Activated T-cell treated with anti-CD3 and anti-CD28 coated beads, Interleukin-2, amount 50 U/mL, for 24 hours (primary cell): ENCODE measurements at places on chromosomes 3 and 15.

DNA sequence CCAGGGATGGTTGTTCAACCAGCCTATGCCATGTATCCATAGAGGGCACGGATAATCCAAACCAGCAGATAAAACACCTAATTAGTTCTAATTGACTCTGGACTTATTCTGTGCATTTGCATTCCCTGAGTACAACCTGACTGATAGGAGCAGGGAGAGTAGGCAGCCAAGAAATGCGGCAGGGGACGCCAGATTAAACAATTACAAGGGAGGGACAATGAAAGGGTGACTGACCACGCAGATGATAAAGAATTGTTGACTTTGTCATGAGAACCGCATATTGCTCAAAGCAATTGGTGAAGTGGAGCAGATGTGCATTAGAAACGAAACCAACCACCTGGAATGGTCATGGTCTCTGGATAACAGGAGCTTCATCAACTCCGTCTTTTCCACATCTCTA is 369.1 kb upstream of the FRG2C start:
- DNase-seq: no peak

- DNase-seq: no peak
Measured at GRCh38 chr3:52136513-52136912, 17.7 kb downstream of the POC1A start.

GRCh38 chr15:101099183-101099582 is 152.7 kb downstream of the CHSY1 start:
- no peak for DNase-seq

DNA sequence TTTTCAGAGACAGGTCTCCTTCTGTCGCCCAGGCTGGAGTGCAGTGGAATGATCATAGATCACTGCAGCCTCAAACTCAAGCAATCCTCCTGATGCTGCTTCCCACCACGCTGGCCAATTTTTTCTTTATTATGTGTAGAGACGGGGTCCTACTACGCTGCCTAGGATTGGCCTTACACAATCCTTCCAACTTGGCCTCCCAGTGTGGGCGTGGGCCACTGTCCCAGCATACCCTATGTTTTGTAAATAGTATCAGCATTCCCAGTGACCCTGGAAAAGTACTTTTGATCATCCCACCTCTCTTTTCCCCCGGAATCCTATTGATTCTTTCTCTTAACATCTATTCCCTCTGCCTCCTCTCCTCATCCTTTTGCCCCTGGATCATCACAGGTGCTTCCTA is 36.9 kb downstream of the SLC28A2 start:
- DNase-seq: no peak

DNA sequence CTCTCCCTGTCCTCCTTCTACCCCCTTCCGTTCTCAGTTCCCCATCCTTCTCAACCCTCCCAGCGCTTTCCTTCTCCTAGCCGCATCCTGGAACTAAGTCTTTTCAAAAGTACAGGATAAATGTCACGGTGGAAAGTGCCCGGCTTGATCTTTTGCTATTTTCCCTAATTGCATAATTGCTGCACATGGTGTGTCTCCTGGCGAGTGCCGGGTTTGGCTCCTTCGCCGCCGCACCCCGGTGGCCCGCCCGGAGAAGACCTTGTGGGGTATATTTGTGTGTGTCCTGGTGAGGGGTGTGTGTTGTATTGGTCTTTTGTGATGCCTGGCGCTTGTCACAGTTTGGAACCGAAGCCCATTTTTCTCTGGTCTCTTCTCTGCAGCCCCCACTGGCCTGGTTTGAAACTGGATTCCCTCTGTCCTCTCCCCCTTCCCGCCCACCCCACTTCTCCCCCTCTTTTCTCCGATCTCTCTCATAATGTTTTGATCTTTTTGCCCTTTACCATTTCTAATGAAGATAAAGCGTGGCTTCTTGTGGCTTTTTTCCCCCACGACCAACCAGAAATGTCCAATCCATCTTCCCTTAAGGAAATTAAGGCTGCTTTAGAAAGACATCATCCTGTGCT is 692 bp downstream of the UBE2E2 start:
- DNase-seq: peak; percentile 46

- DNase-seq: no peak
Measured at GRCh38 chr15:32871883-32872282, 154.1 kb downstream of the GREM1 start.

DNA sequence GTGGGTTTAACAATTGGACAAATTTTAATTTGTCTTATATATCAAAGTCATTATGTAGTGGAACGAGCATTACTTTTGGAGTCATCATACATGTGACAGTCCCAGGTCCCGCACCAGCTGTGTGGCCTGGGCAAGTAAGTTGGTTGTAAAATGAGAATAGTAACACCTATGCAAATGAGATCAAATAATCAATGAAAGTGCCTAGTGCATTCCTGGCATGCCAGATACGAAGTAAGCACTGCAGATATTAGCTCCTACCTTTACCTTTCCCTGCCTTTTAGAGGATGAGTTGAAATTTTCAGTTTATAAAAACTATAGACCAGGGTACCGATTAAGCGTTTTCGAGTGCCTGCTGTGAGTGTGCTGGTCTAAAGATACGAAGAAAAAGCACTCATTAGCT is 134.1 kb downstream of the LRIG1 start:
- DNase-seq: no peak

- no peak for DNase-seq
Measured at GRCh38 chr15:71091601-71092000, 23.7 kb upstream of the THSD4 start.

DNA sequence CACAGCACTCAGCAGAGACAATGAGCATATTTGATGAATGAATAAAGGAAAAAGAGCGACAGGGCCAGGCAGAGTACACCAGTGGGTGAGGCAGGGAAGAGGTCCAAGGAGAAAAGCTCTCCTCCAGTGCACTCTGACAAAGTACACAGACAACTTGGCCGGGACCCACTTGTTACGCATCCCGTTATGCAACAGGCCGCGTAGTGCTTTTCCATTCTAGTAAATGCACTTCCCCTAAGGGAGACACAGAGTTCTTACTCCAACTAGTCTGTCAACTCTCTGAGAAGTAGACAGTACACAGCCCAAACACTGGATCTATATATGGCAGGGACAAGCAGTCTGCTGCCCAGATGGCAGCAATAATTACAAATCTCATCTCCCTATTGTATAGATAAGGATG is 18.5 kb downstream of the LARP6 start:
- no peak for DNase-seq

- DNase-seq: no peak
Measured at GRCh38 chr3:54510506-54510905, 388.2 kb downstream of the CACNA2D3 start.

DNA sequence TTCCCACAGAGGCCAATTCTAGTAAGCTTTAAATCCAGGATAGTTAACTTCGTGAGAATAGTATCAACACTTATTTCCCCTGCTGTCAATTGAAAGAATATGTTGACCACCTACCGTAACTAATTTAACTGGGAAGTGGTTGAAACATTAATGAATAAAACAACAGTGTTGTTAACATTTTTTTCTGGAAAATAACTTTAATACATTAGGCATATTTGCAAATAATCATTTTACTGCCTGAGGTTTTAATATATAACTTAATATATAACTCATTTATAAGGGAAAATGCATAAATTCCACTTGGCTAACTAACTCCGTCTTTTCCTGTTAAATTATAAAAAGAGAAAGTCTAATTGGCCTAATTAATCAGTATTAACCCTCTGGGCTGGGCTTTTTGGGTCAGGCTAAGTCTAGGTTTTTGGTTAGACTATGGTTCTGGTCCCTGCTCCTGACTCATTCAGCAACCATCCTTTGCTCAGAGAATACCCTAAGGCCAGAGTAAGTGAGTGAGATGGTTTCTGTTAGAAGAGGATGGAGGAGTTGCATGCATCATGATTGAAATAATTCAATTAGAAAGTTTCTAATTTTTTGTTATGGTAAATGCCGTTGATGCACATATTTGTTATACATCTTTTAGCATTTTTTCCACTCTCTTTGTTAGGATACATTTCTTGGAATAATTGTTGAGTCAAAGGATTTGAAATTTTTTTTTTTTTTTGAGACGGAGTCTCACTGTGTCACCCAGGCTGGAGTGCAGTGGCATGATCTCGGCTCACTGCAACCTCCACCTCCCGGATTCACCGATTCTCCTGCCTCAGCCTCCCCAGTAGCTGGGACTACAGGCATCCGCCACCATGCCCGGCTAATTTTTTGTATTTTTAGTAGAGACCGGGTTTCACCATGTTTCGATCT is 10.8 kb upstream of the SKIL start:
- DNase-seq: no peak

DNA sequence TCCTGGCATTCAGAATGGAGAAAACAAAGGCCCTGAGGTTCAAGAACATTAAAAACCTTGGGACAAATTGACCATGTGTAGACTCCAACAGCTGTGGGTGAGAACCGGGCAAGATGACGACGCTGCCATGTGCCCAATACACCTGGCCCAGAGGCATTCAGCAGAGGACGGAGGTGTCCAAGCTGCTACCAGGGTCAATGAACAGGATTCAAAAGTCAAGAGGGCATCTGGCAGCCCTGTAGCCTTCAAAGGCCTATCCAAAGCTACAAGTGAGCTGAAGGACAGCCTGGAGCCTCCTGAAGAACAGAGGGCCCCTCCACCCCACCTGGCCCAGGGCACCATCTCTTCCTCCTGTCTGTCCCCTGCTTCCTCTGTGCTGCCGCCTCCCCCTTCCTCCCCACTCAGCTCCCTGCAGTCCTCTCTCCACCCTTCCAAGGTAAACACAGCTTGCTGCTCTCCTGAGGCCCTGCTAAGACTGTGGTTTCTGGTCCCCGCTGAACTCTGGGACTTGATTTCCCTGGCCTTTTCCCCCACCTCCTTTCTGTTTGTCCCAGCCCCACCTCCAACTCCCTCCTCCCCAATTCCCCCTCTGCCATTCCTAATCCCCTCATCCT is 57.5 kb downstream of the HMCES start:
- no peak for DNase-seq

GRCh38 chr3:82055792-82056191 is 294.3 kb upstream of the GBE1 start:
- DNase-seq: no peak

DNA sequence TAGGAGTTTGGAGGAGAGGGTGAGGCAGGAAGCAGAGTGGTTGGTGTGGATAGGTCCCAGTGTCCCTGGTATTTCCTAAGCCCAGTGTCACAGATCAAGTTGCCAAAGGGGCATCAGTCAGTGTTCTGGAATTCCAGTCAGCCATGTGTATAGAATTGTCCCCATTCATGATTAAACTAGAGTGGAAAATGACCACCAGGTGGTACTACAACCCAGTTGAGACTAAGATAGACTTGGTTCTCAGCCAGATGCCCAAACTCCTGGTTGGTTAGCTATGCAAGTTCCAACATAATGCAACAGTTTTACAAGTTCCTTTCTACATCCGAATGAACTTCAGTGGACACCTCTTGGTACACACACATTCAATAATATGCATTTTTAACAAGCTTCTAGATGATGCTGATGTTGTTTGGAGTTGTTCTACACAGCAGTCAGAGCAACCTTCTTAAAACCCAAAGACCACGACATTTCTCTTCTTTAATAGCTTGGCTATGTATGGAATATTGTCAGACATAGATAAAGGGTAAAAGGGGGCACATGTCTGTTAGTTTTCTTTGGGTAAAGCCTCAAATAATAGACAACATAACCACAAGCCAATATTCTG is 8.4 kb upstream of the ATR start:
- no peak for DNase-seq

GRCh38 chr3:155248531-155249187 is 44.8 kb downstream of the STRIT1 start:
- no peak for DNase-seq
